ENCODE measurements at places on chromosomes 13 and 19.

DNA sequence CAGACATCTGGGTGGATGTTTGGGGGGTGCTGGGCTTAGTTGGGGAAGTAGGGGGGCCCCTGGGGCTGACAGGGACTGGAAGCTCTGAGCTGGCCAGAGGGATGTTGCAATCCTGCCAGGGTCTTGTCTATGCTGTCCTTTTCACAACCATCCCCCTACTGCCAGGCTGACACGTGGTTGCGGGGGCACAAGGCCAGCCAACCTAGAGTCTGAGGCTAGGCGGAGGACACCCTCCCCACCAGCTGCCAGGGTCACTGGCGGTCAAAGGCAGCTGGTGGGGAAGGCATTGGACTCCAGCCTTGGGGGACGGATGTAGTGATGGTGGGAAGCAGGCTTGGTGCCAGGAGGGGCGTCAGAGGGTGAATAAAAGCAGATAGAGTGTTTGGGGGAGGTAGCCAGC is 1.6 kb upstream of the APOC1 start:
- no peak for DNase-seq

GRCh38 chr13:47673009-47673850 is 327.8 kb downstream of the SUCLA2 start:
- DNase-seq = no peak

DNA sequence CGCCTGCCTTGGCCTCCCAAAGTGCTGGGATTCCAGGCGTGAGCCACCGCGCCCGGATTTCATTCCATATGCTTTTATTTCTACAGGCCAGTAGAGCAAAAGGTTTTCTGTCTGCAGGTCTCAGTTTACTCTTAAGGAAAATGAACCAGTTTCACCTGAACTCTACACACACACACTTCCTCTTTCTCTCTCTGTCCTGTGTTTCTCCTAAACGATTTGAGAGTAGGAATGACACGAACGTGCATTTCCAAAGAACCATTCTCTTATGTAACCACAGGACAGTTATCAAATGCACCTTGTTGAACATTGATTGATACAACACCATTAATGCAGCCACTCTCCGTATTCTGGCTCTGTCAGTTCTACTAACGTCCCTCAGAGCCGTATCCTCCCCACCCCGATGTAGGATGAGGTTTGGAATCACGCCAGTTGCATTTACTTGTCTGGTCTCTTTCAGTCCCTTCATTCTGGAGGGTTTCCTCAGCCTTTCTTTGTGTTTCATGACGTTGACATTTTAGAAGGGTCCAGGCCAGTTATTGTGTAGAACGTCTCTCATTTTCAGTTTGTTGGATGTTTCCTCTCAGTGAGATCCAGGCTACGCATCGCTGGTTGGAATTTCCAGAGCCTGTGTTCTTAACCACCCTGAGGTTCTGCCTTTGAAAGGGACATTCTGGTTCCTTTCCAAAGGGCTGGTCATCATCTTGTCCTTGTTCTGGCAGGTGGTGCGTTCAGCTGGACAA is 36.0 kb downstream of the BICRA start:
- no peak for DNase-seq

DNA sequence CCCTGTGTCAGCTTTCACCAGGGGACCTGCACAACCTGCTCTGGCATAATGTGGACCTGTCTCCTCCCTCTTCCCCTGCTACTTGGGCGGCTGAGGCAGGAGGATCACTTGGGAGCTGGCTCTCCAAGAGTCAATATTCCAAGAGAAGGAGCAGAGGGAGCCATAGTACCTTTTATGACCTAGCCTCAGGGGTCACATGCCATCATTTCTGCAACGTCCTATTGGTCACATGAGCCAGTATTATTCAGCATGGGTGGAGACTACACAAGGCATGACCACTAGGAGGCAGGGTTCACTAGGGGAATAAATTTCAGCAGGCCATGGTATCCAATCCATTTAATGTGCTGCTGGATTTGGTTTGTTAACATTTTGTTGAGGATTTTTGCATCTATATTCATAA is 12.0 kb upstream of the SHFL start:
- DNase-seq = no peak

DNA sequence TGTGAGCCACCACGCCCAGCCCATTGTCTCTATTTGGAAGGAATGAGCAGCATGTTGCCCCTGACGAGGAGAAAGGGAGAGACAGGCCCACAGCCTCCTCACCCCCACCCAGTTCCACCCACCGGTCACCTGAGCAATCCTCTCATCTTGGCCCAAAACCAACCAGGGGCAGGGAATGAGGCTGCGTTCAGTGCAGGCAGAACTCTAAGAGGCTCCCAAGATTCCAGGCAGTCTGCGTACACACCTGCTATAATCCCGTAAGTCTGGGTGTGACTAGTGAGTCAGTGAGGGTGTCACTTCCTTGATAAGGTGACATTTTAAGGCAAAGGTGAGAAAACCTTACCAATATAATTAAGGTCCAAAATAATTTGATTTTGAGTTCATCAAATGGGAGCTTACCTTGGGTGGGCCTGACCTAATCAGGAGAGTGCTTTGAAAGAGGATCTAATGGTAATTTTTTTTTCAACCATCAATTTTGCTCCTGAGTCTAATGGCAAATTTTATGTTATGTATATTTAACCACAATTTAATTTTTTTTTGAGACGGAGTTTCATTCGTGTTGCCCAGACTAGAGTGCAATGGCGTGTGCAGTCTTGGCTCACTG is 26.9 kb upstream of the KLF2 start:
- no peak for DNase-seq

DNA sequence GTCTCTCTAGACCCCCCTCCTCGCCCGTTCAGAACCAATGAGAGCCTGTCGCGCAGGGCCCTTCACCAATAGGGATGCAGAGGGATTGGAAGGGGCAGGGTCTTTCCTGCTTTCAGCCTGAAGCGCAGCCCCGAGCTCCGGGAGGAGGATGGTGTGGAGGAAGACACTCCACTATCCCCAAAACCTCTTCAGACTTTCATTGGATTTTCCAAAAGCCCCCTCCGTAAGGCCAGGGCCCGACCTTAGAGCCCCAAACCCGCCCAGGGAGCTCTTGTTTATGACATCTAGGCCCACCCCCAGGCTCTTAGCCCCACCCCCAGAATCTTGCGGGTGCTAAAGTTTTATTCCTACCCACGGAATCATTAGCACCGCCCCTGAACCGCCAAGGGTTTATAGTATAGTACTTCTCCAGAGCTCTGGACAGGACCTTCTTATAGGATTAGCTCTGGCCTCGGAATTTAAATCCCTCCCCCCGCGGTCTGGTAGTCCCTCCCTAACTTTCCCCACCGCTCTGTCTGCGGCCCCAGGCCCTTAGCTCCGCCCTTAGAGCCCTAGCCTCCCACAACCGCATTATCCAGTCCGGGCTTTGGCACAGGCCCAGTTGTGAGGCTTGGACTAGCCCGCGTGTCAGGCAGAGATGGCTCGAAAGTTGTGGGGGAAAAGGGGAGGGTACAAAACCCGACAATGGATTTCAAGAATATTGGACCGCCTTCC is 6.6 kb upstream of the EML2 start:
- peak; percentile 52 for DNase-seq

- no peak for DNase-seq
Observed at GRCh38 chr19:50743537-50743936, 20.4 kb downstream of the CLEC11A start.

- peak; percentile 75 for DNase-seq
Observed at GRCh38 chr13:51070005-51070649, 40.9 kb downstream of the C13orf42 start.

DNA sequence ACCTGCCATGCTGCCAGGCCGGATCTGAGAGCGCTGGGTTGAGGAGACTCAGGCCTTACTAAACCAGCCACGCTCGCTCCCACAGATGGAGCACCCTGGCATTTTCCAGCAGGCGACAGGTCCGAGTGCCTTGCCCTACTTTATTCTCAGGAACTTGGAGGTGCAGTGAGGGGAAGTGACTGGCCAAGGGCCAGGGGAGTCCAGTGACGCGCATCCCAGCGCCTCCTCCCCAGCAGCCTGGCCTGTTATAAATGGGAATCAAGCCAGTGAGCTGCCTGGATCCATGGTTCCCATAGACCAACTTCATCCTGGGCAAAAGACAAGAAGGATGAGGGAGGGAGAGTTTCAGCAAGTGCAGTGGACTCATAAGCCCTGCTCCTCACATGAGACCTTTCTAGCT is 35.5 kb downstream of the TMED1 start:
- no peak for DNase-seq

GRCh38 chr13:47252627-47253026 is 355.8 kb upstream of the HTR2A start:
- DNase-seq = no peak

DNA sequence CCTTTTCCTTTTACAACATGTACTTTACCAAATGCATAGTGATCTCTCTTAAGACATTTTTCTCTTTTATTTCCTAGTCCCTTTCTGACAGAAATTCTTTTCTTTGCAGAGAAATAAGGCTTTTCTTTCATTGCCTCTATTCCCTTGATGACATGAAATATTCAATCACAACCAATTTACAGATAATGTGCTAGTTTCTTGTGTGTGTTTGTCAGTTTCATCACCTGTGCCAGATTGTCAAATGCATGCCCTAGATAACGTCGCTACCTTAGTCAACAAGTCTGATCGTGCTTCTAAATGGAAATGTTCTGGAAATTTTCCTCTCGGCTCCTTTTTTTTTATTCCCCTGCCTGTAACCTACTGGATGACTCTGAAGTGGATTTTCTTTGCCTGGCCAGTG is 478.1 kb downstream of the KLF5 start:
- no peak for DNase-seq

- no peak for DNase-seq
Observed at GRCh38 chr13:102237230-102237629, 164.6 kb downstream of the FGF14 start.

GRCh38 chr13:21548577-21548976 is 55.4 kb downstream of the MICU2 start:
- no peak for DNase-seq

GRCh38 chr19:5617080-5617479 is 5.5 kb downstream of the SAFB2 start:
- DNase-seq = no peak

- DNase-seq = no peak
Observed at GRCh38 chr19:12092065-12092867, 27.7 kb downstream of the ZNF844 start.

DNA sequence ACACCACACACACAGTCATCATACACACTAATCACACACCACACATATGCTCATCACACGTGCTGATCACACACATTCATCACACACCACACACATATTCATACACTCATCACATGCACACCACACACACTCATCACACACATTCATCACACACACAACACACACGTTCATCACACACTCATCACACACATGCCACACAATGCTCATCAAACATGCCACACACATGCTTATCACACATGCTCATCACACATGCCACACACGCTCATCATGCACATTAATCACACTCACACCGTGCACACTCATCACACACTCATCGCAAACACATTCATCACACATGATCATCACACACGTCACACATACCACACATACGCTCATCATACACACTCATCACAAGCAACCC is 47.5 kb downstream of the C1QTNF9 start:
- no peak for DNase-seq

DNA sequence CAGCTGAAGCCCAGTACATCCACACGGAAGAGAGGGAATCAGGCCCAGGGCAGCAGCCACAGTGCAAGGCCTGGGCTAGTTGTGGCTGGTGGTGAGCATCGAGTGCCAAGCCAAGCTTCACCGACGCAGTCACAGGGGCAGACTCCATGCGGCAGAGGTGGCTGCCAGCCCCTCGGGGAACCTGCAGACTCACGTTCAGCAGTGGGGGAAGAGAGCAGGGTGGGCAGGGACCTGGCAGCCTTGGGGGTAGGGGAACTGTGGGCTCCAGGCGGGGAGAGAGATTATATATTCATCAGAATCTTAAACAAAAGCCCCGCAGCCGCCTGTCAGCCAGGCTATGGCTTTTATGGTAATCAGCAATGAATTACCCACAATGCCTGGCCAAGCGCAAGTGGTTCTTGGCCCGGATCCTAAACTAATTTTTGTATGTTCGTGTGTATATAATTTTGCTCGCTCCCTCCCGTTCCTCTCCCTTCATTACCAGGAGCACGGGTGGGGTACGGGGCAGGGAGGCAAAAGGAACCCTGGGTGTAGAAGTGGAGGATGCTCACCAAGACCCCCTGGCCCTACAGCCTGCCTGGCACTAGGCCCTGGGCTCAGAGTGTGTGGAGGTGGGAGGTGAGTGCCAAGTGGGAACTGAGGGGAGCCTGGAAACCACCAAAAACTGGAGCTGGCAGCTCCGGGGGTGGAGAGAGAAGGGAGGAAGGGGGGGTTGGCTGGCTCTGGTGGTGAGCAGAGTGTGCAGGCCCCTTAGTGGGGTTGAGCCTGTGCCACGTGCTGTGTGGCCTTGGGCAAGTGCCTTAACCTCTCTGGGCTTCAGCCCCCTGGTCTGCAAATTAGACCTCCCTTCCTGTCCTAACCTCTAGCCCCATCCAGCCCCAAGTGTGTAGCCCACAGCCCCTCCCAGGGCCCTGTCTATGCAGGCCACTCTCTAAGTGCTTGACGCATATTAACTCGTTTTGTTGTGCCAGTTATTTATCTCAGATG is 31.9 kb downstream of the PTPRS start:
- no peak for DNase-seq

GRCh38 chr13:77048681-77049080 is 21.7 kb upstream of the FBXL3 start:
- no peak for DNase-seq

DNA sequence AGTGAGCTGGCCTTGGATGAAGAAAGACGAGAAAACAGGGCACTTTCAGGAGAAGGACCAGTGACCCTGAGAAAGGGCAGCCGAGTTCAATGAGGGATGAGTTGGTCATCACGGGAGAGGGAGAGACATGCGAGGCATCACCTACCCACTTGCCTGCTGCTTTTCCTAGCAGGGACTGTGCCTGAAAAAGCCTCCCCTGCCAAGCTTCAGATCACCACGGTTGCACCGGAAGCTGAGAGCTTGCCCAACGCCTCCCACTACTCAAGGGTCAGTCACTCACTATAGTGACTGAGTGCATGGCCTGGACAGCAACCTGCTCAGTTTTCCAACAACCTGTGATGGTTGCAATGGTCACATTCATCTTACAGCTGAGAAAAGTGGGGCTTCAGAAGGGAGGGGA is 12.6 kb upstream of the EPHX3 start:
- DNase-seq = no peak

DNA sequence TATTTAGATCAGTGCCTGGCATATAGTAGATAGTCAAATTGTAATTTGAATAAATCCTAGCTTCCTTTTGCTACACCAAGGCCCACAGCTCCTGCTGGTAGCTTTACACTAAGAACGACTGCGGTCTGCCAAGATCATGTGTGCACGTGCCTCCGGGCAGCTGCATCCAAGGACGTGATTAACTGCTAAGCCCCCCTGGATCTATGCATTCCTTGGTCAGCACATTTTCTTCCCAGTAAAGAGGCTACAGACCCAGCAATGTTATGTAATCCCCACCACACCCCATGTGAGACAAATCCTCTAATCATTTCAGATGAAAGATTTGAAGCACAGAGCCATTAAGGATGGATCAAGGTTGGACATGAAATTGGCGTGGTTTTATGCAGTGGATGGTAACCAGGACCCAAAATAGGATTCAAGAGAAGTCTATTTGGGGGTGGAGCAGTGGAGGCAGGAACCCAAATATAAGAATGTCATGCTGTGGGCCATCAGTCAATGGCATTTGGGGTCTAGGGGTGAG is 65.2 kb upstream of the PEG3 start:
- DNase-seq = no peak
